ENCODE measurements at places on chromosomes 7 and 10.

GRCh38 chr7:135240441-135240840 lies 6.8 kb downstream of the STRA8 start:
- no peak for DNase-seq

DNA sequence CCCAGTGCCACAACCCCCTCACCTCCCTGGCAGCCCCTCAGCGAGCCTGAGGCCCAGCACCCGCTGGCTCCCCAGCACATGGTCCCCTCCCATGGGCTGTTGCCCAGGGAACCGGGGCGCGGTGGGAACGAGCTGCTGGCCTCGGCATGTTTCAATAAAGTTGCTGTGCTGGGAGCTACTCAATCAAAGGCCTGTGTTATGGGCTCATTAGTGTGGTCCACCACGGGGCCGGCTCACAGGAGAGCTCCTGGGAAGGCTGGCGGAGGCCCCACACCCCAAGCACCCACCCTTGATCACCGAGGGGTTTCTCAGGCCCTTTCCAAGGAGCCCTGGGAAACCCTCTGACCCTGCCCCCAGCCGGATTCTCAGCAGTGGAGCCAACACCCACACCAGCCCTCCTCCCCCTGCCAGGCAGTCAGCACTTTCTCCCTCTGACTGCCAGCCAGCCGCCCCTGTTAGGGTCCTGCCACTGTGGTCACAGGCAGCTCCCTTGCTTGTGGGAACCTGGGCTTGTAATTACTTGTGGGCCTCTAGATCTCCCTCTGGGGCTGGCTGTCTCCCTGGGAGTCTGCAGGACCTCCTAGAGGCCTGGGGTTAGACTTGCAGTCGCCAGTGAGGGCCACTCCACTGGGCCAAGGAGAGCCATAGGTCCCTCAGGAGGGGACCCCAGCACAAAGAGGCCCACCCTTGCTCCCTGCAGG lies 24.8 kb upstream of the TRIM8 start:
- DNase-seq, result no peak

- no peak for DNase-seq
Observed at GRCh38 chr7:83105948-83106347, 56.7 kb downstream of the PCLO start.

GRCh38 chr10:3772361-3773171 lies 12.4 kb downstream of the KLF6 start:
- DNase-seq, result no peak

DNA sequence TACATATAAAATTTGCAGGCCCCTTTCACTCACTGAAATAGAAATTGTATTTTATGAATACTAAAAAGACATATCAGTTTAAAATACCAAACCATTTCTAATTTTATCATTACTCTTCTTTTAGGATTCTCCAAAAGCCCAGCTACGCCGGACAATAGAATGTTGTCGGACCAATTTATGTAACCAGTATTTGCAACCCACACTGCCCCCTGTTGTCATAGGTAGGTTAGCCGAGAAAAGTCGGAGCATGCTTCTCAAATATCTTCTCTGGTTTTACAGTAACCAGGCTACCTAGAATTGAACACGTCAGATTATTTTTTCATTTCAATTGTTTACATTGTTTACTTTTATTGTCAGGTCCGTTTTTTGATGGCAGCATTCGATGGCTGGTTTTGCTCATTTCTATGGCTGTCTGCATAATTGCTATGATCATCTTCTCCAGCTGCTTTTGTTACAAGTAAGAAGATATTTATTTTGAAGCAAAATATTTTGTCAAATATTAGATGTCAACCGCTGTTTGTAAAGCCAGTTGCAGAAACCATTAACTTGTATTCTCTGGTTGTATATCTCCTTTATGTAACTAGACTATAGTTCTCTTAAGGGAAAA lies 57.6 kb downstream of the MMRN2 start:
- no peak for DNase-seq

- no peak for DNase-seq
Observed at GRCh38 chr10:420154-421121, 269.0 kb downstream of the DIP2C start.

DNA sequence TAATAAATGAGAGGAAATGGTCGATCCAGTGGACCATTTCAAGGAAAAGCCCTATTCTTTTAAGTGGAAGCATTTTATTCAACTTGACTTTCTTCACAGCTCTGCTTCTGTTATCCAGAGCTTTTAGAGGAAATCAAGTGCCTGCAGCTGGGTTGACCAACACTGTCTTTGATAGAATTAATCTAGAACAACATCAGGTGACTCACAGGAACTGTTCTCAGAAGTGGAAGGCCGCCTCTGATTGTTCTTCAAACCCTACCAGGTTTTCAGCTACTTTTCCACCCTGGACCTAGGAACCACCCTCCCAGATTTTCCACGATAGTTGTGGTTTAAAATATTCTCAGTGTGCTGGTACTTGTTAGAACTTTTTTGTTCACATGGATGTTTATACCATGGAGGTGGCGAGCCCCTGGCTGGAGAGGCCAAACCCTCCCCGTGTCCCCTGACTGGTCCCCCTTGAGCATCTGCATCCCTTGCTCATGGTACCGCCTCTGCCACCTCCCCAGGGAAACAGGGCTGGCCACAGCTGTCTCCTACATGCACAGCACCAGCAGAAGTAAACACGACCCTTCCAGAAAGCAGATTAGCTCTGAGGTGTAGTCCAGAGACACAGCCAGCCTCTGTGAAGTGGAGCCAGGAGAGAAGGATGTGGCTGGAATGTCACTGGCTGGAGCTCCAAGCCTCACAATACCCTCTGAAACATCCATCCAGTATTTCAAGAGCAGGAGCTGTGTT lies 293.3 kb downstream of the USP6NL start:
- DNase-seq, result no peak
